Renal cortex interstitium (tissue), 15 donors: ENCODE measurements at places on chromosomes 3 and 15. TPM values are rescaled to one million over a fixed set of nuclear protein-coding genes. Genes with fewer than 3 reads are reported as not detected.

OIP5 gene
- 10.5 TPM for polyA plus RNA-seq

ATP13A5 gene
- 0.09 TPM for polyA plus RNA-seq

BFSP2 gene
- not detected for polyA plus RNA-seq

TMC3 gene
- polyA plus RNA-seq = 0.11 TPM

ARGFX gene
- not detected for polyA plus RNA-seq

OCA2 gene
- polyA plus RNA-seq = 8.2 TPM

TPM1 gene
- 529 TPM for polyA plus RNA-seq

ZNF662 gene
- 46.3 TPM for polyA plus RNA-seq

IL17RB gene
- 13.7 TPM for polyA plus RNA-seq

- DNase-seq = no peak
Observed at GRCh38 chr3:11206316-11206715, 52.0 kb downstream of the HRH1 start.

- DNase-seq = no peak
Observed at GRCh38 chr3:154987846-154988245, 92.3 kb upstream of the MME start.

- DNase-seq = no peak
Observed at GRCh38 chr15:39592500-39592899, 11.6 kb downstream of the THBS1 start.

- no peak for DNase-seq
Observed at GRCh38 chr15:61410662-61411061, 181.6 kb upstream of the RORA start.

- DNase-seq = no peak
Observed at GRCh38 chr15:73763931-73764330, 10.8 kb upstream of the INSYN1 start.

GRCh38 chr3:136149667-136150066 lies 46.5 kb downstream of the MSL2 start:
- DNase-seq = no peak

DNA sequence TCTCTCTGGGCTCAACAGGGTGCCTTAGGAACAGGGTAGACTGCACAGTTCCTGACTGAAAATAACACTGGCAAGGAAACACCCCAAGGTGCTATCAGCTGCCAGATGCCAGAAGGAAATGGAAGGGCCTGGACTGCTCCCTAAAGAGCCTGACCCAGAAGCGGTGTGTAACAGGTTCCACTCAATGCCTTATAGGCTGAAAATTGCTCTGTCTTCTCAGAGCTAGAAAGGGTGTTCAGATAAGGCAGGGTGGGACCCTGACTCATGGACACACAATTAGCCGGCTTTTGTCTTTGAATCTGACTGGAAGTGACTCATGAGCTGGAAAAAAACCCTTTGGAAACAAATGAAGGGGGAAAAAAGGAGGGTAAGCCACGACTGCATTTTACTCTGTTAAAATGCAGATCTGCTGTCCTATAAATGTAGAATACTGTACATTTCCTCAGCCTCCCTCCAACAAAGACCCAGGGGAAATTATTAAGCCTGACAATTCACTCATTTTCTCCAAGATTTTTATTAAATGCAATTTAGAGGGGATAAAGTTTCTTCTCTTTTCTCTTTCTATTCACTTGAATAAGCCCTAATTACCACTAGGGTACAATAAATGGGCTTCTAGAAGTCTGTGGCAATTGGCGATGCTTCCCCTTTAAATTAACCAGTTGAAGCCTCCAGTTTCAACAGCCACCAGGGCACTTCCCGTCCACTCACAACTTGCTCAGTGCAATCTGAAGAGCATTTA lies 160.2 kb upstream of the TBL1XR1 start:
- no peak for DNase-seq

GRCh38 chr3:149299938-149300801 lies 33.3 kb downstream of the TM4SF18 start:
- peak; percentile 45 for DNase-seq

GRCh38 chr3:179796421-179796820 lies 143.6 kb downstream of the USP13 start:
- DNase-seq = no peak

DNA sequence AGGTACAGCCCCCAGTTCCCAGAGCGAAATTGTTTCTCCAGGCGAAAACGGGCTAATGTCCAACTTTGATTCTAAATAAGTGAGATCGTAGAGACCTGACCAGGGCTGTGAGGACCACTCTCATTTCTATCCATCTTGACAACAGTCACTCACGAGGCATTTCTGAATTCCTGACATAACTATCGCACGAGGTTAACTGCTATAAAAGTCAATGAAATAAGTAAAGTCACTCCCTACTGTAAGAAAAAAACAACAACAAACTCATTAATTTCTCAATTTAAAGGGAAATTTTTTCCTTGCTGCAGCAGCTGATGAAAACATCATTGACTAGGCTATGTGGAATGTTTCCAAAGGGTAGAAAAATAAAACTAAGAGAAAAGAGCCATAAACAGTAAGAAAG lies 69.1 kb downstream of the GREM1 start:
- no peak for DNase-seq

DNA sequence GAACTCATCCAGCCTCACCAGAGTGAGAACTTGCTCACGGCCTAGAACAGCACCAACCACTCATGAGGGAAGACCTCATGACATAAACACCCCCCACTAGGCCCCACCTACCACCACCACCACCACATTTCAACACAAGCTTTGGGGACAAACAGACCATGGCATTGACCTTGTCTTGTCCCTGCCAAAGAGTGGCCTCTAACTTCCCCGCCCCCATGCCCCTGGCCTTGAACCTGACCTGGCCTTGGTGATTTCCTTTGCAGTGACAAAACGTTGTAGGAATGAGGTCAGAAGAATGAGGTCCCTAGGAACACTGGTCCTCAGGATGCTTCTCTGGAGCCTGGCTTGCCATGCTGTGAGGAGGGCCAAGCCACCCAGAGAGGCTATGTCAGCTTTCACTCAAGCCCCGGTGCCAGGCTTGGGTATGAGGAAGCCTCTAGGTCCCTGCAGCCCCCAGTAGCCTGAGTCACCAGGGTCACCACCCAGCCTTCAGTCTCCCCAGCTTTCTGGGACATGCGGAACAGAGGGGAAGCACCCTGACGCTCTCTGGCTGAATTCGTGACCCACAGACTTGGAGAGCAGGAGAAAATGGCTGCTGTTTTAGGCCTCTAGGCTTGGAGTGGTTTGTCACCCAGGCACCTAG lies 57.9 kb downstream of the TPRA1 start:
- no peak for DNase-seq

DNA sequence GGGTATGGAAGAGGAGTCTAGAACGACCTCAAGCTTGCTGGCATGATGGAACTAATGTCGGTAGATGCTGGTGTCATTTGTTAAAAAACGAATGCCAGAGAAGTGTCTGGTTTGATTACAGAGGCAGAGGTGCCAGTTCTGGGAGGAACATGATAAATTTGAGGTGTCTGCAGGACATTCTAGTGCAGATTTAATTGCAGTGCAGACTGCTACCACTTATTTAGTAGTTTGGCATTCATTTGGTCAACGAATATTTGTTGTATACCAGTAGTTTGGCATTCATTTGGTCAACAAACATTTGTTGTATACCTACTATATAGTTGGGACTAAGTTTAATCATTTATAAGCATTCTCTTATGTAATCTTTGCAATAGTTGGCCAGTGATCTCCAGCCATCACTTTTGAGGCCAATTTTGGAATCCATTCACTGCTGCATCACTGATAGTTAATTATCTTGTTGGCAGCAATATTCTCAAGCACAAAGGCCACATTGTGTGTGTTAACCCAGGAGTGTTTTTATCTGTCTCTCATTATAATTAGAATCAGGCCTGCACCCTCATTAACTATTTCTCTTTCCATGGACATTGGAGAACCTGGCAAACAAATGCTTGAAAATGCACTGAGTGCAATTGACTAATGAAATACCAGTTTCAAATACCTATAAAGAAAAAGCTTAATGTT lies 19.5 kb upstream of the TGFBR2 start:
- no peak for DNase-seq

- DNase-seq = no peak
Observed at GRCh38 chr3:25281041-25281731, 146.9 kb upstream of the RARB start.

DNA sequence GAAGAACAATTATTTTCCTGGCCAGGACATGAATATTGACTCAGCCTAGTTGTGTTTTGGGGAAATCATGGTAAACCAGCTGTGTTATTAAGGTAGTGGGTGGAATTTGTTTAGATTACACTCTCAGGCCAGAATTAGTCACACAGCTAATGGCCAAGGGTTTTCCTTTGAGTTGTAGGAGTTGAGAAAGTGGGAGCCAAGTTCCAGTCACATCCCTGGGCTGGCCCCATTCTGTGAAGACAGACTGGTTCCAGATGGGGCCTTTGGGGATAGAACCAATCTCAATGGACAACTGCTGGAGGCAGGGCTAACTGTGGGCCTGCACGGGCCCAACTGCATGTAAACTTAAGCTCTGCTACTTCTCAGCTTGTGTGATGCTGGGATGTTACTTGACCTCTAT lies 1.4 kb upstream of the RASL12 start:
- no peak for DNase-seq

- DNase-seq = no peak
Observed at GRCh38 chr3:37608061-37608702, 253.5 kb upstream of the CTDSPL start.
